ENCODE measurements at places on chromosomes 12 and 14.

DNA sequence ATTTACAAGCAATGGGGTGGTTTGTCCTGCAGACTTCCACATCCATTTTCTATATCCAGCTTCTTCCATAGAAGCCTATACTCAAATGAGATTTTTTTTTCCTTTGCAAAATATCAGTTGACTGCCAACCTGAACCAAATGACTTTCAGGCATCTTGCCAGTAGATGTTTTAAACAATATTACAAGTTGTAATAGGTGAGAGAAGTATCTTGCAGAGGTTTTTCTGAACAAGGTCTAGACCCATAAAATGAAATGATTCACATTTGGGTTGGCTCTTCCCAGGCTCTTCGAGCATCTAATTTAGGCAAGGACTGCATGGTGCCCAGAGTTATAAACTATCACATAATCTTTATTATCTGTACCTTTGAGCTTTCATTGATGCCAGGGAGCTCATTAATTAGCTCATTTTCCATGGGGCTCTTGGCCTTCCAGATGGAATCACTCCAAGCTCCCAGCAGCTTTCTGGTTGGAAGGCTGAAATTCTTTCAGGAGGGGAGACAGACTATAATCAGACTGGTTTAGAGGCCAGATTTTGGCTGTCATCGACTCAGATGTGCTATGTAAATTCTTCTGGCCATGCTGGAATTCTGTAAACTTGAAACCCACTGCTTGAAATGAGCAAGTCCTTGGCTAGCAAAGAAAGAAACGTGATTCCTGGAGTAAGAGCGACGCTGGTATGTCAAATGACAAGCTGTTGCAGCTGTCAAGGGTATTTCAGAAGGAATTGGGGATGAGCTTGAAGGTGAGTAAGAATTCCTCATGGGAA, 32.2 kb upstream of the DICER1 start:
- DNase-seq: no peak

DNA sequence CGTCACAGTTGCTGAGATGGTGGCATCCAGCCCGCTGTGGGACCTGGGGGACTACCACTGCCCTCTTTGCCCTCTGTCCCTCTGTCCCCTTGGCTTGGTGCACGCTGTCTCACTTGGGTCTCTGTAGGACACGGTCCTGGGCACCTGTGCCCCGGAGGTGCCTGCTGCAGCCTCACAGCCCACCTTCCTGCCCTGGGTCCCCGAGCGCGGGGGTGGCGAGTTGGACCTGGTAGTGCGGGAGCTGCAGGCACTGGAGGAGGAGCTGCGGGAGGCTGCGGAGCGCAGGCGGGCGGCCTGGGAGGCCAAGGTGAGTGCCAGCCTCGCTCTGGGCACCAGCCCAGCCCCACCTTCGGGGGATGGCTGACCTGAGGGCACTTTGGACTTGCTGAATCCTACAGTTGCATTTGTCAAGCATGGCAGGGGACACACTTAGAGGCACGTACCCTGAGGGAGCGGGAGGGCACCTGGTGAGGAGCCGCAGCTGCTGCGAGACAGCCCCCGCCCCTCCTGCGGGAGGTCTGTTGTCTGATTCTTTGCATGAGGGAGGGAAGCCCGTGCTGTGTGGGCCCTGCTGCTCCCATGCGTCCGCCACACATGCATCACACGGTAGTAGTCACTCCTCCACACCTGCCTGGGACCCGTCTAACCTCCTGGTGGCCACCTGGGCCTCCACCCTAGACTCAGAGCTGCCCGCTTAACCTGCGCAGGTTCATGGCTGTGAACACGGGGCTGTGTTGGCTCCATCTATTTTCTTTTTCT, 6.8 kb downstream of the TEDC1 start:
- DNase-seq: no peak

GRCh38 chr12:77064896-77065360, 441 bp downstream of the E2F7 start:
- DNase-seq: peak; percentile 16

GRCh38 chr12:51705450-51705849, 114.4 kb downstream of the SCN8A start:
- no peak for DNase-seq

DNA sequence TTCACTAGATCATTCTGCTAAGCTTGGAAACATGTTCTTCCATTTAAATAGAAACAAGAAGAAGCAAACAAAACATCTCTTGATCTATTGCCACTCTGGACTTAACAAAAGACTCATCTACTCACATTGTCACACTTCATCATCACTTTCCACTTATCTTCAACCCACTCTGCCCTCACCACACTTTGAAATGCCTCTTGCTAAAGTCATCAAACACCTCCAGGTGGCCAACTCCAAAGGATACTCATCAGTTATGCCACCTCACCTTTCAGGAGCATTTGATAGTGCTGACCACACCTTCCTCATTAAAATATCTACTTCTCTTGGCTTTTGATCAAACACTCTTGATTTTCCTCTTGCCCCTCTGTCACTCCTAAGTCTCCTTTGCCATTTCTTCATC, 7.2 kb downstream of the EFCAB11 start:
- no peak for DNase-seq

DNA sequence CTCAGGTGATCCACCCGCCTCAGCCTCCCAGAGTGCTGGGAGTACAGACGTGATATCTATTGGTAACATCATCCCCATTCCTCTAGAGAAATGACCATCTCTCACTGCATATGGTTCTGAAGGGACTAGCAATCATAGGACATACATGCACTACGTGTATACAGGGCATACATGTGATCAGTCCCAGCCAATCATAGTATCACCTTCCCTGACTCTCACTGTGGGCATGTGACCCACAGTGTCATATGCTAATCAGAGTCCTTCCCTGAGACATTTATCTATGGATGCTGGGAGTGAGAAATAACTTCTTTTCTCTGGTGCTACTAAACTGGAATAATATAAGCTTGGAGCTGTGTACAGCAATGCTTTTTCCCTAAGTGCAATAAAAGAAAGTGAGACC, 12.1 kb upstream of the FBXW8 start:
- no peak for DNase-seq

DNA sequence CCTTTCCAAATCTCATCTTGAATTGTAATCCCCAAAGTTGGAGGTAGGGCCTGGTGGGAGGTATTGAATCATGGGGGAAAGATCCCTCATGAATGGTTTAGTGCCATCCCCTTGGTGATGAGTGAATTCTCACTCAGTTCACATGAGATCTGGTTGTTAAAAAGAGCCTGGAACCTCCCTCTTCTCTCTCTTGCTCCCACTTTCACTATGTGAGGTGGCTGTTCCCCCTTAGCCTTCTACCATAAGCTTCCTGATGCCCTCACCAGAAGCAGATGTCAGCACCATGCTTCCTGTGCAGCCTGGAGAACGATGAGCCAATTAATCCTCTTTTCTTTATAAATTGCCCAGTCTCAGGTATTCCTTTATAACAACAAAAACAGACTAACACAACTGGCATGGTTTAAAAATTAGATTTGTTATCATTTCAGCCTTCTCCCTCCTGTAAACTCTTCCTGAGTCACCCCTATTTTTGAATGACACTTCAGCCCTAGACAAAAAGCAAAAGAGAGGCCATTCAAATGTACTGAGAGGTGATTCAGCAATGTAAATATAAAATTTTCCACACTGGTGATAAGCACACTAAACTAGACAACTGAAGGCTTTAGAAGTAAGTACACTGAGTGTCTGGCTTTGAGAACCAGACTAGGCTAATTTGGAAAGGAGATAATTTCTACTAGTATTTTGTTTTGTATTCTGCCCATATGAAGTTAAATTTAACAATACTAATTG, 212.1 kb upstream of the ABCD2 start:
- no peak for DNase-seq

DNA sequence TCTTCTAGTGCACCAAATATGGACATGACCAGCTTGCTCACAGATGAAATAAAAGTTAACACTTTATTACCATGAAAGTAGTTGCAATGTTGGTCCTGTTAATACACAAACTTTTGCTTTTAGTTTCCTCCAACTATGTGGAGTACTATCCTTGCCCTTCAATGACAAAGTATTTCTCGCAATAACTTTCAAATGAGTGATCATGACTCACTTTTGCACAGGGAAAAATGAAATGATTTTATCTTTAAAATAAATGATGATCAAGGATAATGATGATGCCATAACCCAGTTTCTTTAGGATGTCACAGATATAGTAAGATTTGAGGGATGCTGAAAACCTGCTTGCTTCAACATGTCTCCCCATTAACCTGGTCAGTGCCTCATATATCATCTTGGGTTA, 254.0 kb upstream of the KITLG start:
- DNase-seq: no peak

DNA sequence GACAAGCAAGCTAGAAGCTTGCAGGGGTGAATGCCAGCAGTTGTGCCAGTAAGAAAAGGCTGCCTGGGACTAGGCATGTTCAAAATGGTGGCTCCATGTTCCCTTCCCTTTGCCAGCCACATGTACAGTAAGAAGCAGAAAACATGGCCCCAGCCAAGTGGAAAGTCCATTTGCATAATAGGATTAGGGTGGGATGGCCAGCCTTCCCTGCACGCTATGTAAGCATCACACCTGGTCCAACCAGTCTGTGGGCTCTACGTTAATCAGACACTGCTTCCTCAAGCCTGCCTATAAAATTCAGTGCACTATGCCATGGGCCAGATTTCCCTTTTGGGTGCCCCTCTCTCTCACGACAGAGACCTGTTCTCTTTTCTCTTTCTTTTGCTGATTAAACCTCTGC, 288.4 kb downstream of the GXYLT1 start:
- DNase-seq: no peak

DNA sequence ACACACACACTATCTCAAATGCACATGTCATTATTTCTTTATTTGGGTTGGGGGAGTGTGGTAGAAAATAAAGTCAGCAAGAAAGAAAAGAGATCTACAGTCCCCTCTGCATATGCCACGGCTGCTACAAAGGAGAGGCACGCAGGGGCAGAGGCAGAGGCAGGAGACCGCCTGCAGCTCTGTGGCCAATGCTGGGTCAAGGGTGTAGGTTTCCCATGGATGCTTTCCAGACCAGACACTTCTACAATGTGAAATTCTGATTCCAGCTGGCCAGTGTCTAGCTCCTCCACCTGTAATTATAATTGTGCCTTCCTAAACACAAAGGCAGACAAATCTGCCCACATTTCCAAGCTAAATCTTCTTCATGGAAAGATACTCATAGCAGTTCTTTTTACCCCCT, 19.2 kb downstream of the VPS37B start:
- no peak for DNase-seq

DNA sequence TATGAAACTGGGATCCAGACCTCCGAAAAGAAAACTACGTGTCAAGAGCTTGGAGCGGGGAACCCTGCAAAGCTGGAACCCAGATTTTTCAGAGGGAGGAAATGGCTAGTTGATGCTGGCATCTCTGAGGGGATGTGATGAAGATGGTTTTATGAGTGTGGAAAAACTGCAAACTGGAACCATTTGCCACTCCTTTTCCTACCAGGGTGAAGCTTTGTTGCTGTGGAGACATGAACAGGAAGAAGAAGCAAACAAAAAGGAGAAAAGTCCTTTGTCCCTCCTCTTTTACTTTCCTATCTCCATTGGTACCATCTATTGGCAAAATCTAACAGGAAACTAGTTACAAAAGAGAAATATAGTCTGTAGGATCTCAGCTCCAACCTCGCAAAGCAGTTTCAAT, 39.2 kb downstream of the CDK17 start:
- DNase-seq: no peak

- DNase-seq: no peak
Observed at GRCh38 chr12:92035477-92035876, 110.2 kb downstream of the BTG1 start.

DNA sequence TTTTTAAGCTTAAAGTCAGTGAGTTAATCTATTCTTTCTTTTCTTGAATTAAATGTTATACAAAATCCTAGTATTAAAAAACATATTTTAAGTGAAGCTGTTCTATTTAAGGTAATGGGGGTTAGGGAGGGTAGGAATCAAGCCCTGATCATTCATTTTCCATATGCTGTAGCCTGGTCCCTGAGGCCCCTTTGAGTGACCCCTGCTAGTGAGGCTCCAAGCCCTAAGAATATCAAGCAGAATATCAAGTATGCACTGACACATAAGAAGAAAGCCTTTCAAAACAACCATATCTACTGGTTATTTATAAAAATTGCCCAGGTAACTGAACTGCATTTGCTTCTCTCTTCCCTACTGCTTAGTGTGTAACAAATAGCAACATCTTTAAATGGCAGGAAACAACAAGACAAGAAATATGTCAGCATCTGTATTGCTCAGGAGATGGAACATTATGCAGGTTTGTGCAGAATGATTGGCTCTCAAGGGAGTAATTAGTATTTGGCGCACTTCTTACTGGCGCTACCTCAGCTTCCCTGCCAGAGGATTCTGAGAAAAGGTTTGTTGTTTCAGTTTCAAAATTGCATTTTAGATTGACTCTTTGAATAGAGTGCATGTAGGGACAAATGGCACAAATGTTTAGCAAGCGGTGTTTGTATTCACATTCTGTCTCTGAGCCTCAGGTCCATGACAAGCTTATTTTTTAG, 223.0 kb downstream of the DUSP6 start:
- DNase-seq: peak; percentile 52

DNA sequence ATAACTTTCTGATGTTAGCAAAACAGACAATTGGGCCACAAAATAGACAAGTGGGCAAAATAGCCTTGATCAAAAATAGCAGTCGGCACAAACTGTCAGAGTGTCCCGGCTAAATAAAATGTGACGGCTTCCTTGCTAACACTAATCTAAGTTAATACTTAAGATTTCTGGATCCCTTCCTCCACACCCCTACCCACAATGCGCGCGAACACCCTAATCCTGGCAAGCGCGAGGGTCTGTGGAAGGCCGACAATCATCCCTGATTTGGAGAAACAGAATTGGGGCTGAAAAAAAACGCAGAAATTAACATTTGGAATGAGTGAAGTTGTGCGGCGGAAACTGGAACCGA, 489 bp downstream of the CEP290 start:
- DNase-seq: no peak

DNA sequence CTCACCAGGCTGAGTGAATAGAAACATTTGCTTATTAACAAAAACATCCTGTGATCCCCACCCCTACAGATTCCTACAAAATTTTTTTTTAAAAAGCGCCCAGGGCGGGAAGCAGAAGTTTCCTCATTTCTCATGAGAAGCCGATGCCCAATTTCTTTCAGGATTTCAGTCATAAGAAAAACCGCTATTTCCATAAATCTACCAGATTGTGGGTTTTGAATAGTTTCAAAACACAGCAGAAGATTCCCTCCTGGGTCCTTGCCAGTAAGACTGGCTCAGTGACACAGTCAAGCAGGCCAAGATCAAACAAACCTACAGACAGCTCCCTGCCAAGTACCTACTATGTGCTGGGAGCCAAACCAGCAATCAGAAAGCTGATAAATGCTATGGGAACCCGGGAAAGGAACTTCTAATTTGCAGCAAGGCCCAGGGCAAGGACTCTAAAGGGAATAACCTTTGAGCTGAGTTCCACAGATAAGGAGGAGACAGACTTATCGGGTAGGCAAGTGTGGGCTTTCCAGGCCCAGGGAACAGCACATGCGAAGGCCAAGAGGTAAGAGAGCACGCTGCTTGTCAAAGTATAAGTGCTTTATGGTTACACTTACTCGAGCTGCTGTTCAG, 68.7 kb downstream of the CCDC88C start:
- DNase-seq: peak; percentile 43

GRCh38 chr12:15497671-15498292, 175.5 kb downstream of the PTPRO start:
- no peak for DNase-seq

GRCh38 chr12:13390381-13390861, 193.9 kb downstream of the EMP1 start:
- DNase-seq: no peak
